Smooth muscle cell of trachea (primary cell): ENCODE measurements at places on chromosomes 1 and 21. TPM values are rescaled to one million over a fixed set of nuclear protein-coding genes. Genes with fewer than 3 reads are reported as not detected.

The KLHDC9 gene
- 1.9 and 4.5 TPM in 2 replicates for total RNA-seq

The IL19 gene
- not detected in 2 replicates for total RNA-seq

The CELA3A gene
- total RNA-seq: not detected in 2 replicates

The CFAP141 gene
- total RNA-seq: not detected in 2 replicates
